ENCODE measurements at places on chromosomes 1 and 21.

GRCh38 chr1:234505769-234506102 is 26.8 kb upstream of the TARBP1 start:
- peak; percentile 87 for DNase-seq

DNA sequence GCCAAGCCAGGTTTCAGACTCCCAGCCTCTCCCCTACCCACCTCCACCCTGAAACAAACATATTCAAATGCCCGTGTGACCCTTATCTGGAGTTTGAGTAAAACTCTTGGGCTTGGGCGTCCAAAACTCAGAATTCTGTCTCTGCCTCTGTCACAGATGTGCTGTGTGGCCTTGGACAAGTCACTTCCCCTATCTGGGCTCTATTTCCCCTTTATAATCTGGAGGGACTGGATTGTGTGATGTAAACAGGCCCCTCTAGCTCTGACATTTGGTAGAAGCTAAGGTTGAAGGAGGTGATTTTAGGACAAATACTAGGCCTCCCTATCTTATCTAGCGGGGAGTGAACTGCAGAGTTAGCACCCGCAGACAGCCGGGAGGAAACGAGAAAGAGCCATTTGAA is 67.5 kb downstream of the IGSF21 start:
- no peak for DNase-seq

DNA sequence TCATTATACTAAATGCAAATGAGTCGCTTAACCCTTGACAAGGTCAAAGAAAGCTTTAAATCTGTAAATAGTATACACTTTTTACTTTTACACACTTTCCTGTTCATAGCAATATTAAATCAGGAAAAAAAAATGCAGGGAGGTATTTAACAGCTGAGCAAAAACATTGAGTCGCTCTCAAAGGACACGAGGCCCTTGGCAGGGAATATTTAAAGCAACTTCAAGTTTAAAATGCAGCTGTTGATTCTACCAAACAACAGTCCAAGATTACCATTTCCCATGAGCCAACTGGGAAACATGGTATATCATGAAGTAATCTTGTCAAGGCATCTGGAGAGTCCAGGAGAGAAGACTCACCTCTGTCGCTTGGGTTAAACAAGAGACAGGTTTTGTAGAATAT is 62.7 kb downstream of the CAPN2 start:
- no peak for DNase-seq

DNA sequence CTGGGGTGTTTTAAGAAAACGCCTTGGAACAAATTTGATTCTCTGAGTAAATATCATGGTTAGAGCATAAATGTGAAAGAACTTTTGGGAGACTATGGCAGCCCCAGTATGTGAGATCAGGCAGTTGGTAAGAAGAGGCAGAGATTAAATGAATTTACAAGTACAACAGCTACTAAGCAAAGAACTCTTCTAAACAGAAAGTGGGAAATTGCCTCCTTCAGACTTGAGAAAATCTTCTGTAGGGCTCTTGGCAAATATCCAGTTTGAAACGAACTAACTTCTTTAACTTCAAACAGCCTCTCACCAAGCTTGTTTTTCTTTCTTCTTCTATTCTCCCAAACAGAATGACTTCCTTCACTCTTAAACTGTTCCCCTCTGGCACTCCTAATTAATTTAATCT is 337.7 kb downstream of the SIPA1L2 start:
- DNase-seq, result no peak

DNA sequence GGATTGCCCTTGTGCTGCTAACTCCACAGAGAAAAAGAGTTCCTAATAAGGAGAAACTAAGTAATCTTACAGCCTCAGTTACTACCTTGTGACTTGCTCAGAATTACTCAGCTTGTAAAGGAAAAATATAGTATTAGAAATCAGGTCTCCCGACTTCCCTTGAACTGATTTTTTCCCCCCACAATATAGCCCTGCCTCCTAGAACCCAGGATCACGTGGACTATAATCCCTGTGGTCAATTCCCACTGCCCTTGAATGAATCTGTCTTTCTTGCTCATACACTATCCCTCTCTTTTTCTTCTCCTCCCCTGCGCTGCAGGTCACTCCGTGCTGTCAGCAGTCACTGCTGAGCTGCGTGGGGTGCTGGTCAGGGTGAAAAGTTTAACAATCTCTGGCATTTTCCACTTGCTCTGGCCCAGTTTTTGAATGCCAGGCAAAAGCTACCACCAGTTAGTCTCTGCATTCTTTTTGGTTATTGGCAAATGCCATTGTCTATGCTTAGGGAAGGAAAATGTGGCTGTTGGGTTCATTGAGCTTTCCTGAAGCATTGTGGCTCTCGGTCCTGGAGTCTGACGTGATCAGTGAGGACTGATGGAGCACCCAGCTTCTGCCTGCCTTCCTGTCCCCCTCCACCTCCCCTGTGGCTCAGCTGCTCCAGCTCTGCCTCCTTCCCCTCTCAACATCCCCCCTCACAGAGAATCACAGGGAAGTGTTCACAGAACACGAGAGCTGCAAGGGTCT is 1.9 kb upstream of the MYOC start:
- DNase-seq, result peak; percentile 37

GRCh38 chr1:166233750-166234366 is 67.1 kb upstream of the FAM78B start:
- DNase-seq, result no peak

DNA sequence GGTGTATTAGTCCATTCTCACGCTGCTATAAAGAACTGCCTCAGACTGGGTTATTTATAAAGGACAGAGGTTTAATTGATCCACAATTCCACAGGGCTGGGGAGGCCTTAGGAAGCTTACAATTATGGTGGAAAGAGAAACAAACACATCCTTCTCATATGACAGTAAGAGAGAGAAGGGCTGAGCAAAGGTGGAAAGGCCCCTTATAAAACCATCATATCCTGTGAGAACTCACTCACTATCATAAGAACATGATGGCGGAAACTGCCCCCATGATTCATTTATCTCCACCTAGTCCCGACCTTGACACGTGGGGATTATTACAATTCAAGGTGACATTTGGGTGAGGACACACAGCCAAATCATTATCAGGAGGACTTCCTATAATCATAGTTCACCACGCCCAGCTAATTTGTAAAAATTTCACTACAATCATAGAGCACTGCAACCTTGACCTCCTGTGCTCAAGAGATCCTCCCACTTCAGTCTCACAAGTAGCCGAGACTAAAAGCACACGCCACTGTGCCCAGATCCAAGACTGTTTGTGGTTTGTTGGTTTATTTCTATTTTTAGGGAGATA is 164.9 kb downstream of the RERE start:
- no peak for DNase-seq

GRCh38 chr1:74247881-74248528 is 12.8 kb downstream of the TNNI3K start:
- DNase-seq, result no peak

GRCh38 chr21:34885125-34885524 is 164.0 kb downstream of the RUNX1 start:
- DNase-seq, result no peak
